Ascending aorta (tissue), 2 donors: ENCODE measurements at places on chromosomes 13 and 19. TPM values are rescaled to one million over a fixed set of nuclear protein-coding genes. Genes with fewer than 3 reads are reported as not detected.

The ZNF837 gene
- total RNA-seq = not detected

The CRTC1 gene
- 10.0 TPM for total RNA-seq

The KLF5 gene
- total RNA-seq = 1.3 TPM

The LIPE gene
- total RNA-seq = 102 TPM

The P2RY11 gene
- total RNA-seq = 10.5 TPM

- DNase-seq = no peak
These were observed 4.2 kb downstream of the CCDC8 start for GRCh38 chr19:46409191-46409590.

DNA sequence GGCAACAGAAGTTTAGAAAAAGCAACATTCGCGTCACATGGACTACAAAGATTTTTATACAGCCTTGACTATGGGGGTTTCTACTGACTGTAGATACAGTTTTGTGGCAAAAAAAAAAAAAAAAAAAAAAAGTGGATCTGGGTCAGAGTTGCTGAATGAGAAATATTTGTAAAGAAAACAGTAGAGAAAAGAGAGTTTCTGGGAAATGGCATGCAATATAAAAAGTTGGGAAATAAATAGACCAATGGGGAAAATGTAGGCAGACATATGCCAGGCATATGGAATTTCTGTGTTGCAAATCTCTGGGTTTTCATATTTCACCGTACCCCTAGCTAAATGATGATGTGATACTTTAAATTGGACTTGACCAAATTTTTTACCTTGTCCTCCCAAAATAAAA is 315.3 kb downstream of the EFNB2 start:
- DNase-seq = no peak

DNA sequence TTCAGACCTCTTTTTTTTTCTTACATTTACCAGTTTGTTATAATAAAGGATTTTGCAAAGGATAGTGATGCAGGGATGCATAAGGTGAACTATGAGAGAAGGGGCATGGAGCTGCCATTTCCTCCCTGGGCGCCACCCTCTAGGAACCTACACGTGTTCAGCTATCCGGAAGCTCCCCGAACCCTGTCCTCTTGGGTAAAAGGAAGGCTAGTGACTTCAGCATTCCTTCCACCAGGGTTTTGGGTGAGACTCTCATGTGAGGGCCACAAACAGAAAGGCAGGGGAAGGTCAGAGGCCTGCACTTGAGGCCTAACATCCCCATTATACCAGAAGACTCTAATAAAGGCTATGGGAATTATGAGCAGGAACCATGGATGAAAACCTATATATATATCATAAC is 57.3 kb downstream of the IFT88 start:
- DNase-seq = no peak

DNA sequence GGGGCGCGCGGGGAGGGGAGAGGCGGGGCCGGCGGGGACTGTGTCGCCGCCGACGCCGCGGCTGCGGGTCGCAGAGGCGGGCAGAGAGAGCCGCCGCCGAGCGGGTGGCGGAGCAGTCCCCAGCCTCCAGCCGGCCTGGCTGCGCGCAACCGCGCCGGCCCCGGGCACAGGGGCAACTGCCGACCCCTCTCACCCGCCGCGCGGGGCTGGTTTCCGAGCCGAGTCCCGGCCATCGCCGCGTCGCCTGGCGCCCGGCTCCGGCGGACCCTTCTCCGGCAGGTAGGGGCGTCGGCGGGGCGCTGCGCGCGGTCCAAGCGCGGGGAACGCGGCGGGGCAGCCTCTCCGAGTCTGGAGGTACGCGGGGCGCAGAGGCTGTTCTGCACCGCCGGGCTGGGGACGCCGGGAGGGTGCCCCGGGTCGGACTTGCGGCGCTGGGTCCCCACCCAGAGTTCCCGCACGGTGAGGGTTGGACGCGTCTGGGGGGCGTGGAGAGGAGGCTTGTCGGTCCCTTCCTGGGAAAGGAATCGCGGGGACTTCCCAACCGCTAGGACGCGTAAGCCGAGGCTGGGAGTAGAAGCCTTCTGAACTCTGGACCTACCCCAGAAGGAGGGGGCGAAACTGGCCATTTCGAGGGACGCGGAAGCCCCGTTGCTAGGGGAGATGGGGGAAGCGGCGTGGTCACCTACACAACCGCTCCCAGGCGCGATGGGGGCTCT is 133.6 kb upstream of the MYO16 start:
- DNase-seq = no peak

DNA sequence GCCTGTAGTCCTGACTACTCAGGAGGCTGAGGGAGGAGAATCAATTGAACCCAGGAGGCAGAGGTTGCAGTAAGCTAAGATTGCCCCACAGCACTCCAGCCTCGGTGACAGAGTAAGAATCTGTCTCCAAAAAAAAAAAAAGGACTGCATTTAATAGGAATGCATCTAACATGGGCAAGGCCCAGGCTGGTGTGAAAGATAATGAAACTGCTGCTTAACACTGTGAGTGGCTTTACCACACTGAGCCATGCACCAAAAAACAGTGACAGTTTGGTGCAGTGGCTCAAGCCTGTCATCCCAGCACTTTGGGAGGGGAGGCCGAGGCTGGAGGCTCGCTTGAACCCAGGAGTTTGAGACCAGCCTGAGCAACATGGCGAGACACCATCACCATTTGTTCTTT is 8.6 kb downstream of the GTF2F1 start:
- DNase-seq = no peak

- DNase-seq = no peak
These were observed 723.9 kb downstream of the GPC5 start for GRCh38 chr13:92122186-92122853.
